Tibial nerve (tissue), 4 donors: ENCODE measurements at places on chromosomes 7 and 10.

GRCh38 chr10:119494236-119495020 lies 48.1 kb downstream of the RGS10 start:
- peaks cover 21% of the 10 kb centered on the region for H3K4me1 ChIP-seq
- H3K4me3 ChIP-seq, result no peak overlapping the region
- no peak for DNase-seq

DNA sequence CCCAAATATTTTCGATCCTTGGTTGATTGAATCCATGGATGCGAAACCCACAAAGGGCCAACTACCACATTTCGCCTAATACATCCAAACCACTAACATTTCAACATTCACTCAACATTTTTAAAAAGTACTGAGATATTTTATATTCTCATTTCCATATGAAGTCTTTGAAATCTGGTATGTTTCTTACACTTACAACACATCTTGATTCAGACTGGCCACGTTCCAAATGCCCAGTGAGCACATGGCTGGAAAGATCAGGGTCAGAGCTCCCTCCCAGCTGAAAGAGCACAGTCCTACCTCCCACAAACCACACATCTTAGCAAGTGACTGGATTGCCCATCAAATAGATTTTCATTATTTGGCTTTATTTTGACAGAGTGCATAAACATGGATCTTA lies 18.9 kb downstream of the NCAPG2 start:
- no peak for DNase-seq
- H3K27me3 ChIP-seq, result no peaks in the 10 kb centered on the region
- H3K27ac ChIP-seq, result no peak overlapping the region
- H3K4me1 ChIP-seq, result no peaks in the 10 kb centered on the region

DNA sequence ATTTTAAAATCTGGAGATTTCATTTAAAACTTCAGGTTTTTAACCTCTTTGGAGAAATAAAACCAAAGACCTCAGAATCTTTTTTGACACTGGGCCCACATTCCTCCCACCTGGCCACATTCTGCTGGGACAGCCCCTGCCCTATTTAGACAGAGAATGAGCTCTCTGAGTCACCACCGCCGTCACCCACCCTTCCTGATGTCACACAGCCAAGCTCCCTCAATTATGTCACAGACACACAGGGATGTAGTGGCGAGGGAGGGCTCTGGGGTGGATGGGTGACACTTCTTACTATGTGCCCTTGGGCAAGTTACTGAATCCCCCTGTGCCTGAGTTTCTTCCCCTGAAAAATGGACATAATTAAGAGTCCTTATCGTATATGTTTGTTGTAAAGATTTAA lies 162.6 kb downstream of the RAB11FIP2 start:
- no peaks in the 10 kb centered on the region for H3K27me3 ChIP-seq
- H3K27ac ChIP-seq, result no peak overlapping the region
- DNase-seq, result no peak
- no peaks in the 10 kb centered on the region for H3K36me3 ChIP-seq

DNA sequence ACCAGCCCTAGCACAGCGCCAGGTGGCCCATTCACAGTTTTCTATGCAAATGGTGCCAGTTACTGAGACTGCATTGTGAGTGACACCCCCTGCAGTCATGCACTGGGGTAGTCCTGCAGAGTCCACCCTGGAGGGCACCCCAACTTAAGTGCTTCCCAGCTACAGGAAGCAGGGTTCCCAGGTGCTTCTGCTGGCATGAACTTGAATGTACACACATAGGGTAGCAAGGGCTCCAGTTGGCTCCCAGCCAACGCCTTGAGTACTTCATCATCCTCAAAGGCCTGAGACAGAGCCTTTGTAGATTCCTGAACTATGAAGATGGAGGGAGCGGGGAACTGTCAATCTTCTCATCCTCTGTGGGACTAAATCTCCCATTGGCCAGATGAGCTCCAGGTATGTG lies 11.5 kb upstream of the NPFFR1 start:
- no peaks in the 10 kb centered on the region for H3K27me3 ChIP-seq
- H3K4me3 ChIP-seq, result no peak overlapping the region
- no peaks in the 10 kb centered on the region for H3K4me1 ChIP-seq
